Kidney (tissue), 22 donors: ENCODE measurements at places on chromosomes 6 and 20. TPM values are rescaled to one million over a fixed set of nuclear protein-coding genes. Genes with fewer than 3 reads are reported as not detected.

The PHACTR3 gene
- 12.3 TPM for total RNA-seq

The PACSIN1 gene
- 1.7 TPM for total RNA-seq

GRCh38 chr6:156977527-156978291 is 200.5 kb downstream of the ARID1B start:
- no peaks in the 10 kb centered on the region for H3K36me3 ChIP-seq
- no peak overlapping the region for H3K27ac ChIP-seq
- H3K4me3 ChIP-seq = no peak overlapping the region

The SLC35F1 gene
- 0.63 TPM for total RNA-seq

The FLOT1 gene
- 227 TPM for total RNA-seq
